Stimulated activated CD4-positive, alpha-beta T cell treated with anti-CD3 and anti-CD28 coated beads, Interleukin-12 subunit alpha, Interleukin-12 subunit beta, amount 100 ng/mL, for 24 hours (primary cell): ENCODE measurements at places on chromosomes 7 and 10.
A peak's percentile ranks its signal among the peaks of the same experiment; 100 is the strongest.

- DNase-seq: peak; percentile 70
Measured at GRCh38 chr10:8060010-8060703, 5.7 kb downstream of the GATA3 start.

- DNase-seq: peak; percentile 33
Measured at GRCh38 chr10:52740913-52741675, 31.5 kb downstream of the MBL2 start.

DNA sequence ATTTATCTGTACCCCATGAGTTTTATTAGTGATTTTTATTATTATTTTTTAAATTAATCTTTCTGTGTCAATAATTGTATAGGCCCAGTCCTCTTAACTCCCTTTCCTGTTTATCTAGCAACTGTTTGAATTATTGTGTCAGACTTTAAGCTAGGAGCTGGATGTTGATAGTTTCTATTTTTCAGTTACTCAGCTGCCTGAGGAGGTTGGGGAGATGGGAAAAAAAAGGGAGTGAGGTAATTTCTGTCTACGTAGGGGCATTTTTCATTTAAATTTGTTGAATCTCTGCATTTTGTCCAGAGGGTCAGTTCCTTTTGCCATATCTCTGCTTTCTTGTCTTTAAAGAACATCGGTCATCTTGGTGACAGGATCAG is 5.0 kb upstream of the ZNF518A start:
- DNase-seq: no peak

DNA sequence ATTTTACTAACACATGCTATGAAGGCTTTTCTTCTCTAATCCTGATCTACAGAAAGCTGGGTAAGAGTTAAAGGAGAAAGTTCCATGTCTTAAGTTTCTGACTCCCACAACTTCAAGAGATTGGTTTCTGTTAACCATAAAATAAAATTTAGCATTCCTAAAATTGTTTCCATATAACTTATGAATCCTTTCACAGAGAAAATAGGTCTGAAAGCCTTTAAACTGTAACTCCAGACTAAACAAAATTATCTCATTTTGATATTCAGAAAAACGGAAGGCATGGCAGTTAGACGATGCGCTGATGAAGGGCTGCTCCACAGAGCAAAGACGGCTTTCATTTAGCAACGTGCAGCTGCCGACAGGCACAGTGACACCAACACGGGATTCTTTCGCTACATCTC is 133.3 kb downstream of the SLC25A13 start:
- no peak for DNase-seq

DNA sequence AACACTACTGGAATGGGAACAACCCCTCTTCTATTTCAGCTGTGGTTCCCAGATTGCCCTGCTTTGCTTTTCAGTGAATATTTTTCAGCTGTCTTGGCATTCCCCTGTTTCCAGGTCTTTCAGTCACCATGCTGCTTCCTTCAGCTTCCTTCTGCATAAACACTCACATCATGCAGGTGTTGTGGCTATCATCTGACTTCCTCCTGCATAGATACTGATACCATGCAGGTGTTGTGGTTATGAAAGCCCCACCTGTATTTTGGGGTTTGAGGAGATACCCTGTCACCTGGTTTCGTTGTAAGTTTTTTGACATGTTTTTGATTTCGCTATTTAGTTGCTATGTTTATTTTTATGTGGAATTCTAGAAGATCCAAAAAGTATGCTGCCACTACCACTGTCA is 71.5 kb downstream of the SLC35B4 start:
- DNase-seq: no peak
